Gastroesophageal sphincter (tissue), 4 donors: ENCODE measurements at places on chromosomes 2 and 18.

GRCh38 chr2:120994301-120994995, 258.8 kb downstream of the GLI2 start:
- no peak for ATAC-seq

DNA sequence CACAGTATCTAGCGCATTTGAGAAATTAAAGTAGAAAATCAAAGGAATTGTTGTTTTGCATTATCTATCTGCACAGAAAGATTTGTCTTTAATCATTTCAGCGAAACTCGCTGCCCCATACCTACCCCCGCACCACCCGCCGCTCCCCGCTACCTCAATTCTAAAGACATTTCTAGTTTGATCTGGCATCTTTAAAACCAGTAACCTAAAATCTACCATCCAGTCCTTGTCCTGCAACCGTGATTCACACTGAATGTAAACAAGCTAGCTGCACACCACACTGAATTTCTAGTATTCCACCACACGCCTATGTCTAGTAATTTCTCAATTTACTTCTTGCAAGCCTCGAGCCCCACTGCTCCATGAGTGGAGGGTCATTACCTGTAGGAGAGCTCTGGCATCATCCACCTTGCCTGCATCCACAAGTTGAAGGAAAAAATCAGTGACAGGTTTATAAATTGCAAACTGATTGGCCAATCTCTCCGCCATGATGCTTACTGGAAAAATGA, 60.1 kb downstream of the ABCG8 start:
- no peak for ATAC-seq

- peak; percentile 17 for ATAC-seq
Observed at GRCh38 chr2:24021122-24021998, 11.5 kb downstream of the MFSD2B start.

- ATAC-seq = no peak
Observed at GRCh38 chr2:168189835-168190569, 57.4 kb downstream of the STK39 start.

- ATAC-seq = no peak
Observed at GRCh38 chr2:38467768-38468455, 90.8 kb upstream of the ATL2 start.

DNA sequence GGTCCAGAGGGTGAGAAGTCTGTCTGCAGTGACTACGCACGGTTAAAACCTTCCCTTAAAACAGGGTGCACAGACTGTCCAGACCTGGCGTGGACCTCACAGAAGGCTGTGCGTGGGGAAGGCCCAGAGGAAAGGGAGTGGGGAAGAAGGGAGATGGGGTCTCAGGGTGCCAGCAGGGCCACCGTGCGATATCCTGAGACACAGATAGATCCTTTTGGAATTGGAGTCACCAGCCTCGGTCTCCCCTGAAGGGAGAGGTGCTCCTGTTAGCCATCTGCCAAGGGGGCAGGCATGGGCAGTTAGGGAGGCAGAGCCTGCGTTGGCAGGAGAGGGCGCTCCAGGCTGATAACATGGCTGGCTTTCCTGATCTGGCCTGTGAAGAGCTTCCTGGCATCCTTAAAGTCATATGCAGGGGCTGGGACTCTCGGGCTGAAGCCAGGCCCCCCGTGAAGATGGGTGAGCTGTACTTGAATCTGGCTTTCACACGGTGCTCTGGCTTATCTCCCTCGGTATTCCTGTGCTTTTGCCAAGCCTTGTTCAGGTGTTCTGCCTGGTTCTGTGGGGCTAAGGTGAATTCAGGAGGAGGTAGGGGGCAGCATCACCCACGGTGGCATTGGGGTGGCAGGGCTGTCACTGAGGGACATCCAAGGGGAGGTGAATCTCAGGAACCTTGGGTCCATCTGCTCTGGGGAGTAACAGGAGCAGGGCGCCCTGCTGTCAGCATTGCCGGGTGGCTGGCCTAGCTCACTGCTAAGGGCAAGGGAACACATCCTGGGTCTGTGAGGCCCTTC, 107.2 kb upstream of the SMAD2 start:
- no peak for ATAC-seq

GRCh38 chr2:111634050-111634794, 249.8 kb downstream of the ANAPC1 start:
- no peak for ATAC-seq

DNA sequence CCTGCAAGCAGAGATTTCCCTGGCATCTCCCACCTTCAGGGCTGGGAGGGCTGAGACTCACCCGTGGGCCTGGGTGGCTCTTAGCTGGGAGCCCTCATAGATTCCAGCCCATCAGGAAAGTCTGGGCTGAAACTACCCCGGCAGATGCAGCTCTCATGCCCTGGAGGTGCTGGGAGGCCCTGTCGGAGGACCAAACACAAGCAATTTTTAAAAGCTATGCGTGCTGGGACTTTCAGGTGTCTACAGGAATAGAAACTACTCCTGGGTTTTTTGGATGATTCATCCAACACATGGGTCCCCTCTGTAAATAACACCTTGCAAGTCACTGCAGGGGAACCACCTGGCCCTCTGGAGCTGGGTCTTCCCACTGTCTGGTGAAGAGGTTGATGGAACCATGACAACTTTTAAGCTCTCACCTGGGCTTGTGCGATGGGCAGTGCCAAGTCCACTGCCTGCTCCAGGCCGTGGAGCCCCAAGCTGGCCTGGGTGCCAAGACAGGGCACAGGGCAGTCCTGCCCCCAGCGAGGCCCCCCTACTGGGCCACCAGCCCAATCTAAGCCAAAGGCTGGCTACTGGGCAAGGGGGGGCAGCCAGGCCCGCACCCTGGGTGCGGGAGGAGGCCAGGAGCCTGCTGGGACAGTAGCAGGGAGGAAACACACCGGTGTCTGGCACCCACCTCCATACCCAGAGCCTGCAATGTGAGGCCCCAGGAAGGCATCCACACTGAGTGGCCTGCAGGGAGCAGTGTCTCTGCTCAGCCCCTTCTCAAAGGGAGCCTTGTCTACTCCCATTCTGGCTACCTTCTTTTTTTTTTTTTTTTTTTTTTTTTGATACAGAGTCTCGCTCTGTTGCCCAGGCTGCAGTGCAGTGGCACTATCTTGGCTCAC, 1.1 kb upstream of the GPR55 start:
- ATAC-seq = no peak

- ATAC-seq = no peak
Observed at GRCh38 chr2:222239091-222239490, 59.7 kb downstream of the PAX3 start.

DNA sequence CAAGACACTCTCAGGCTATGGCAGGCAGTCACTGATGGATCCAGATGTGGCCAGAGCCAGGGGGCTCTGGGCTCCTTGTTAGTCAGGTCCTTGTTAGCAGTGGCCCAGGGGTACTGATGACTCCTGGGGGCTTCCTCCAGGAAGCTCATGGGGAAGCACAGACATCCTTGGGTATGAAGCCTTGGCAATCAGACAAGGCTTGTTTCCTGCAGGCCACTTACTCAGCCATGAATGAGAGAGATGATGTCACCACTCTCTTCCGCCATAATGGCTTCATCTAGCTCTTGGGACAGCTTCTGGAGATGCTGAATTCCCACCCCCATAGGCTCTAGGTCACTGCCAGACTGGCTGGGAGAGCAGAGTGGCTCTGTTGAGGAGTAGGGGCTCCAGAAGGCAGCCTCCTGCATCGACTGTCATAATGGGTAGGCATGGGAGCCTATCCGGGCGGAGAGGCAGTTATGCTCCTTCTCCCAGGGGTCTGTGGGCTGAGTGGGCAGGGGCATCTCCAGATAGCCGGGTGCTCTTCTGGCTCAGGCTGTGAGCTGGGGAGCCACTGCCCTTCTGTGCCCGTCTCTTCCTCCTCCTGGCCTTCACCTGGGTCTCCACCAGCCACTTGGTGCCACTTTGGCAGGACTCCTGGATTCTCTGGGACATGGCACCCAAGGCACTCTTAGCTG, 40.2 kb upstream of the BMPR2 start:
- ATAC-seq = no peak

GRCh38 chr2:162591403-162592083, 247.0 kb downstream of the KCNH7 start:
- ATAC-seq = no peak

- no peak for ATAC-seq
Observed at GRCh38 chr2:57674025-57674424, 372.6 kb upstream of the VRK2 start.

- ATAC-seq = no peak
Observed at GRCh38 chr2:65636813-65637483, 204.5 kb upstream of the SPRED2 start.

DNA sequence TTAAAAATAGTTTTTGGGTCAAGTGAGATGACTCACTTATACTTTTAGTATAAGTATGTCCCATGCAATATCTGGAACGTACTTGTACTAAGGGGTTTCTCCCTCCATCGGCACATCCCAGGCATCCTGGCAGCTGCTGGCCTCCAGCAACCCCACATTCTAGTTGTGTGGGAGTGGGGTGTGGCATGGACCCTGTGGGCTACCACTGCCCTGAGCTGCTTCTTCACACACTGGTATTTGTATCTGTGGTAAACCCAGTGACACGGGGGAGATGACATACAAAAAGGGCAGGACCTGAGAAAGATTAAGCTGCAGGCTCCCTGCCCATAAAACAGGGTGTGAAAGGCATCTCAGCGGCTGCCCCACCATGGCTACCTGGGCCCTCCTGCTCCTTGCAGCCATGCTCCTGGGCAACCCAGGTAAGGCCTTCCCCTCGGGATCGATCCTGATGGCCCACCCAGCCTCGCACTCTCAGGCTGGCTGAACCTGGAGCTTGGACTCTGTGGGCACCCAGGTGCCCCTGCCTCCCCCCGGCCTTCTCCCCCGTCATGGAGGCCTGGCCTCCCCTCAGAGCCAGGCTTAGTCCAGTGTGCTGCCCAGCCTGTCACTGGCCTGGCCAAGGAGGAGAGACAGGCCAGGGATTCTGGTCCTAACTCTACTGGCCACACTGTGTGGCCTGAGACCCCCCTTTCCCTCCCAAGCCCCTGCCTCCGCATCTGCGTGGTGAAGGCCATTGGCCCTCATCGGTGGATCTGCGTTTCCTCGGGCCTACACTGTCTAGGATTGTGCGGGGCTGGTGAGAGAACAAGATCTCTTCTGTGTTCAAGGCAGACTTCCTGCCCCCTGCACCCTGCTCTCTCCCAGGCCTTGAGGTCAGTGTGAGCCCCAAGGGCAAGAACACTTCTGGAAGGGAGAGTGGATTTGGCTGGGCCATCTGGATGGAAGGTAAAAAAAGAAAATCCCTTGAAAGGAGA, at the start of gene GNLY:
GNLY (plus strand) TSS at position 307 of the 974 bp plus-strand sequence; CDS start at position 368, 61 bp downstream.
- no peak for ATAC-seq

DNA sequence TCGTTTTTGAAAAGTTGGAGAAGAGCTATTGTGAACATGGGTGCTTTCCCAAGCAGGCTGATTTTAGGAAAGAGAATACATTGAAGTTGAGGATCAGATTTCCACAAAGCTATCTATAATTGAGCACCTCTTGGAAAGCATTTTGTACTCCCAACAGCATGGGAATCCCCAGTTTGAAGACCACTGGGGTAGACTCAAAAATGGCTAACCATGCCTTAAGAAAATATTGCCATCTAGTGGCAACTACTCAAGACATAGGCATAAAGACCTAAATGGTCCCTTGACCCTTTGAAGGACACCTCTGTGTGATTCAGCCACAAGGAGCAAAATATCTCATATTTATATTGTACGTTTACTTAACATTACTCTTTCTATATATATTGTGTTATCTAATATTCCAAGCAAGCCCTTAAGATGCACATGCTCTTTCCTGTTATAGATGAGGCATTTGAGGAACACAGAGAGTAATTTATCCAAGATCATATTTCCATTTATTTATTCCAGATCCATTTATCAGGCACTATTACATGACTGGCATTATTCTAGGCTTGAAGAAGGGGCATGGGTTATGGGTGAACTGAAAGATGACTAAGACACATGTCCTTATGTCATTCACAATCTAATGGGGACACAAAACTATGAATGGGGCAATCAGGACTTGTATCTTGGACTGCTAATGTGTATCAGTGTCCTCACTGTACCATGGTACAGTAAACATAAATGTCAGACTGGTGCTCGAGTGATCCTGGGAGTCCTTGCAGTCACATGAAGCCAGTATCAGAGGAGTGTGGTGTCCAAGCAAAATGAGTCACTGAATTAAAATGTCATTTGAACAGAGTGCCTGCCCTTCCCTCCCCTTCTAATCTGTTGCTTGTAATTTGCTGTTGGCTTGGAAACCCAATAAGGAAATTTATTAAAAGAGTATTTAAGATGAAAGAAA, 121.0 kb upstream of the XPO1 start:
- ATAC-seq = peak; percentile 55

DNA sequence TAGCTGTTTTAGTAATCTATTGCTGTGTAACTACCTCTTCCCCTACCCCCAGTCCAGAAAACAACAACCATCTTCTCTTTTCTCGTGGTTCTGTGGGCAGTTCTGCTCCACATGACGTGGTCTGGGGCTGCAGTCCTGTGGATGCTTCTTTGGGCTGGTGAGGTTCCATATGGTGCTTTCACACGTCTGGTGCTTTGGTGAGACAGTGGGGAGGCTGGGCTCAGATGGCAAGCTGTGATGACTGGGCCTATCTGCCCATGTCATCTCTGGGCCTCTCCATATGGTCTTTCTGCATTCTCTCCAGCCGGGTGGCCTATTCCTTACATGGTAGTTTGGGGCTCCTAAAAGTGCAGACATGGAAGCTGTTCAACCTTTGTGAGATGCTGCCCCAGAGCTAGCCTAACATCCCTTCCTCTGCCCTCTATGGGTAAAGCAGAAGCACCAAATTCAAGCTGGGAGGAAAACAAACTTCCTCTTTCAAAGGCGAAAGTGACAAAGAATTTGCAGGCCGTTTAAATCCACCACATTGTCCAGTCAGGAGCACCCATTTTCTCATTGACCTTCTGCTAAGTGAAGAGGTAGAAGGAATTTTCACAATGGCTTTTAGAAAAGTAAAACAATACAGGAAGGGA, 68.3 kb upstream of the IL1R1 start:
- no peak for ATAC-seq

DNA sequence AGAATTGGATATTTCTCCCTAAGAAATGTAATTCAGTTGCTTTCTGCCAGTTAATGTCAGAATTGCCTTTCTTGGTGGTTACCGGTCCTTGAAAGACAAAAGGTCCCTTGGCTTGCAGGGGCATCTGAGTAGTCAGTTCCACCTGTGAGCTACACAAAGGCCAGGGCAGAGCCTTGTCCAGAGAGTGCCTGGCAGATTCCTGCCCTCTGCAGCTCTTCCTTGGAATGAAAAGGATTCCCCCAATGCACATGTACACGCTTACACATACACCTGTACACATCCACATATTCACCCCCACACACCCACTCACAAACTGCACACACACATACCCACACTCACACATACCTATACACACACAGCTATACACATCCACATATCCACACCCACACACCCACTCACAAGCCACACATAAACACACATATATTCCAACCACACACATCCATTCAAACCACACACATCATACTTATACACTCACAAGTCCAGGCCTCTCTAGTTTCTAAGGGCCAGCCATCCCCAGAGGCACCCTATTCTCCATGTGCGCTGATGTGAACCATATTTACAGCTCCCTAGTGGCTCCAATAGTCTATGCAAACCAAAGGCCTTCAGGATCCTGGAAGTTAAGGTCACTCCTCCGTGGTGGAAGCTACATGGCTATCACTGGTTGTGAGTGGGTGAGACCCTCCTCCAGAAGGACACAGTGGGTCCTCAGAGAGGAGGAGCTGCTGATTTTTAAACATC, 9.6 kb downstream of the CYRIA start:
- no peak for ATAC-seq
